ENCODE measurements at places on chromosomes 16 and 17.

DNA sequence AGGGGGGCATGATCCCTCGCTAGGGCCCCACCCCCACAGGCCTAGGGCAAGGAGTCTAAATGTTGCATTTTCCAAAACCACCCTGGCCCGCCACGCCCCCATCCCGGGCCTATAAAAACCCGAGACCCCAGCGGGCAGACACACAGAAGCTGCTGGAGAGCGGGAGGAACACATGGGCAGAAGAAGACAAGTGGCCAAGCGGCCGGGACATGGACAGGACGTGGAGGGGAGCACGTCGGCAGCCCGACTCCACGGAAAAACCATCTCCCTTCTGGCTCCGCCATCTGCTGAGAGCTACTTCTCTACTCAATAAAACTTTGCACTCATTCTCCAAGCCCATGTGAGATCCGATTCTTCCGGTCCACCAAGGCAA, 34.1 kb upstream of the ENPP7 start:
- DNase-seq: no peak

GRCh38 chr17:14776791-14777190, 475.9 kb downstream of the HS3ST3B1 start:
- DNase-seq: no peak

GRCh38 chr17:1275962-1276736, 3.3 kb upstream of the TRARG1 start:
- DNase-seq: no peak

- no peak for DNase-seq
These were observed 56.4 kb upstream of the CDC42EP4 start for GRCh38 chr17:73368085-73368631.

GRCh38 chr16:72785171-72785570, 262.8 kb downstream of the ZFHX3 start:
- DNase-seq: no peak

DNA sequence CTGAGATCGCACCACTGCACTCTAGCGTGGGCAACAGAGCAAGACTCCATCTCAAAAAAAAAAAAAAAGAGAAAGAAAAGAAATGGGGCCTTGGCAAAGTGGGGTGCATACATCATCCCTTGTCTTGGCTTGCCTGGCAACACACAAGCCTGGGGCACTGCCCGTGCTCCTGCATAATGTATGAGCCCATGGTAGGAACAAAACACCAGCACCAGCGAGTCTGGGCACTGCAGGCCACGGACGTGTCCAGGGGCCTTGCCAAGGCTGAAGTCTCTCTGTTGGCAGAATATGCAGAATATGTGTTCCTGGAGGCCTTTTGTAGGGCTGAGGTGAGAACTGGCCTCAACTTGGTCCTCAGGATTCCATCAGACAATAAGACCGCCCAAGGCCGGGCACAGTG, 15.7 kb upstream of the ALDOA start:
- DNase-seq: no peak

DNA sequence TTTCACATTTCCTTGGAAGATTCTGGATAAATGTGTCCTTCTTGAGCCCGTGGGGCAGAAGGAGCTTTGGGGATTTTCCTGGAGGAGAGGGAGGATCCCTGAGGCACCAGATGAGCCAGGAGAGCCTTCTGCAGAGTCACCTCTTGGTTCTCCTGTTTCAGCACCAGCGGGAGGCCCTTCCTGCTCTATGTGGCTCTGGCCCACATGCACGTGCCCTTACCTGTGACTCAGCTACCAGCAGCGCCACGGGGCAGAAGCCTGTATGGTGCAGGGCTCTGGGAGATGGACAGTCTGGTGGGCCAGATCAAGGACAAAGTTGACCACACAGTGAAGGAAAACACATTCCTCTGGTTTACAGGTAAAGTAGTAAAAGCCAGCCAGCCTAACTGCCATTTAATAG, 77.1 kb downstream of the ARSG start:
- no peak for DNase-seq

- no peak for DNase-seq
These were observed 31.1 kb downstream of the SPECC1 start for GRCh38 chr17:20040216-20040615.

DNA sequence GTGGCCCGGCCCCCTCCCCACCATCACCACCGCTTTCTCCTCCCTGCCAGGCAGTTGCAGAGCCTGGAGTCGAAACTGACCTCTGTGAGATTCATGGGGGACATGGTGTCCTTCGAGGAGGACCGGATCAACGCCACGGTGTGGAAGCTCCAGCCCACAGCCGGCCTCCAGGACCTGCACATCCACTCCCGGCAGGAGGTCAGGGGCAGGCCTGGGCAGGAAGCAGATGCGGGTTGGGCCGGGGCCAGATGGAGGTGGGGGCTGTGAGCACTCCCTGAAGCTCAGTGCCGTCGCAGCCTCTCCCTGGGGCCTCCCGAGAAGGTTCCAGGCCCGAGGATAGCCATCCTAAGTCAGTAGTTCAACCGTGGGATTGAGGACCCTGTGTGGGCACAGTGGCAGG, 14.2 kb upstream of the ADGRG3 start:
- DNase-seq: no peak

DNA sequence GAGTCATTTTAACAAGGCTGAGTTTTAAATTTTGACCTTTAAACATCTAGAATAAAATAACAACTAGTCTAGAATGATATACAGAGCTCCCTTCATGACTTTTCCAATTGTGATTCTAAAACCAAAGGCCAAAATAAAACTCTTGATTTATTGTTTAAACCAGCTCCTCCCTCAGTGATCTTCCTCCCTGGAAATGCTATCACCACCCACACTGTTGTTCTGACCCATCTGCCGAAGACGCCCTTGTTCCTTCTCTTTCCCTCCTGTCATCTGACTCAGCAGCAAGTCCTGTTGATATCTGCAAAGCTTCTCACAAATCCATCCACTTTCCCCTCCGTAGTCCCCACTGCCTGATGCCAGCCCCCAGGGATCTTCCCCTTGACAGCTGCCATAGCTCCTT, 231.6 kb upstream of the DYNLRB2 start:
- no peak for DNase-seq

DNA sequence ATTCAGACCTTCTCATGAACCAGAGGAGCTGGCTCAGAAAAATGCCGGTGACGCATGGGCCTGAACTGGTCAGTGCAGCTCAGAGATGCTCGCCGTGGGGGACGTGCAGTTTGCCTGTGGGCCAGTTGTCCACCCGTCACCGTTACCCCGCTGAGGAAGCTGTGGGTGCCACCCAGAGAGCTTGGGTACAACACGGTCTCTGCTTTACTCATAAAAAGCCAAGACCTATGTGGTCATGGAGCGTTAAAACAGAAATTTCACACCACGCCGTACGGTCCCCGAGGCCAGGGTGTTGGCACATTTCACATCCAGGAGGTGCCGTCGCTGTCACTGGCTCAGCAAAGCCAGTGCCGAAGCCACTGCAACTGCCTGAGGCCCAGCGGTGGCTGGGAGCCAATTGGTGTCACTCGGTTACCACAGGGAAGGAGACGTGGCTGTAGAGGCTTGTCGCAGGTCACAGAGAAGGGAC, 120.9 kb downstream of the METRNL start:
- DNase-seq: no peak

DNA sequence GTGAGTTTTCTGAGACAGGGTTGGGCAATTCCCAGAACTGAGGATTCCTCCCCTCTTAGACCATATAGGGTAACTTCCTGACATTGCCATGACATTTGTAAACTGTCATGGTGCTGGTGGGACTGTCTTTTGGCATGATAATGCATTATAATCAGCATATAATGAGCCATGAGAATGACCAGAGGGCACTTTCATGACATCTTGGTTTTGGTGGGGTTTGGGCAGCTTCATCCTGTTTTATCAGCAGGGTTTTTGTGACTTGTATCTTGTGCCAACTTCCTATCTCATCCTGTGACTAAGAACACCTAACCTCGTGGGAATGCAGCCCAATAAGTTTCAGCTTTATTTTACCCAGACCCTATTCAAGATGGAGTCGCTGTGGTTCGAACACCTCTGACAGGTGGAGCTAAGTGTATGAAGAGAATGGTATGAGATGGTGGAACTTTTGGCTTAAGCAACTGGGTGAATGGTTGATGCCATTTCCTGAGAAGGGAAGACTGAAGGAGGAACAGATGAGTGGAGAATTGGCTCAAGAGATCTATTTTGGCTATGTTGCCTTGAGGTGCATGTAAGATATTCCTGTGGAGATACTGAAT, 217.3 kb downstream of the RAB11FIP4 start:
- no peak for DNase-seq

DNA sequence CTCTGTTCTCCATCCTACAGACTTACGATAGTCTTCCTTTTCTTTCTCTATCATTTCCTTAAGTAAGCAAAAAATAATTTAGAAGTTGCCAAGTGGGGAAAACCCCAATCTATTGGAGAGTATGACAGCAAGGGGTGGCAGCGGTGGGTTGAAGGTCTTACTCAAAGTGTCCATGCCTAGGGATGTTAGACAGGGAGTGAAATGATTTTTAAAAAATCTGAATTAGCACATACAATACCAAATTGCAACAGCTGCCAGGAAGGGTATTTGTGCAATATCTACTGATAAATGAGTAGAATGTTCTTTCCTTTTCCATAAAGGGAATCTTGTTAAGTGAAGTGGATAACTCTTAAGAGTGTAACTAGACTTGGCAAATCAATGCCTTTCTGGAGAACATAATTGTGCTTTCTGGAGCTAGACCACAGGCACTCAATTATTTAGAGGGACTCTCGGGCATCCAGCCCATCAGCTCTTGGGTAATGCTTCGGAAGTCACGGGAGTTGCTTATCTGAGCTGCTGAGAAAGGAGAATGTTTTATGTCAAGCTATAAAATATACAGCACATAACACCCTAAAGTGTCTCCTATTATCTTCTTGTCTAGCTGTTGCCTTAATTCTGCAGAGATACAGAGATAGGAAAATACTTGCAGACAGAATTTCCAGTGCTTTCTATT, 151.5 kb downstream of the KCNJ2 start:
- no peak for DNase-seq

- DNase-seq: no peak
These were observed 3.2 kb downstream of the KIFC3 start for GRCh38 chr16:57798953-57799599.

GRCh38 chr16:14490235-14490634, 139.8 kb downstream of the PARN start:
- DNase-seq: no peak

GRCh38 chr16:21302454-21302853, 24.4 kb upstream of the CRYM start:
- peak; percentile 18 for DNase-seq

- DNase-seq: no peak
These were observed 4.7 kb downstream of the ZNF764 start for GRCh38 chr16:30553393-30553899.

- no peak for DNase-seq
These were observed 76.5 kb upstream of the ATF7IP2 start for GRCh38 chr16:10309271-10309932.

DNA sequence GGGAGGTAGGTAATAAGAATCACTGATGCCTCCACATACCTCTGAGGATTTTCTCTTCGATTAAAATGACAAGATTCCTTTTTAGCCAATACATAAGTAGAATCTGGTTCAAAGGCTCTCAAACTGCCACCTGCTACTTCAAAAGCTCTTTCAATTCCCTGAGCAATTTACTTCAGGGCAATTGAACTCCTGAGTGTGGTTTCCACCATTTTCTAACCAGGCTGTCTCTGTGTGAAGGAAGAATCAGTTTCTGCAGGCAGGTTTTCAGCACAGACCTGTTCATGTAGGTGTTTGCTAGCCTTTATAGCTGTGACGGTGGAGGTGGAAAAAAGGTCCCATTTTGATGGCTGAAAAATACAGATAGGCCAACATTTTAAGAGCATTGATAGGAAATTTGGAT, 18.2 kb upstream of the HS3ST3B1 start:
- DNase-seq: no peak

DNA sequence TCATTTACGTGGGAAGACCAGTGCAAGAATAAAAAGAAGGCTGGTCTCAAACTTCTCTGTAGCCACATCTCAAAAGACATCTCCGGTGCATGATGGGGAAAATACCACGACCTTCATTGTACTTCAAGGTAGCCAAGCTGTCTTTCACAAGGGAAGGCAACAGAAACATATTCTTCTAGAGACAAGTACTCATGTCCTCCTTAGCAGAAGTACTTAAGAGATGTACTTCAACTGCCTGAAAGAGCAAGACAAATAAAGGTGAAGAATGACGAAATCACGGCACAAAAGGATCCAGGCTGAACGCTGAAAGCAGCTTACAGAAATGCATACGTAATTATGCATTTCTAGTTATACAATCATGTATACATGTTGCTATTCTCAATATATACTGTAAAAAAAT, 124.1 kb upstream of the RCVRN start:
- no peak for DNase-seq

DNA sequence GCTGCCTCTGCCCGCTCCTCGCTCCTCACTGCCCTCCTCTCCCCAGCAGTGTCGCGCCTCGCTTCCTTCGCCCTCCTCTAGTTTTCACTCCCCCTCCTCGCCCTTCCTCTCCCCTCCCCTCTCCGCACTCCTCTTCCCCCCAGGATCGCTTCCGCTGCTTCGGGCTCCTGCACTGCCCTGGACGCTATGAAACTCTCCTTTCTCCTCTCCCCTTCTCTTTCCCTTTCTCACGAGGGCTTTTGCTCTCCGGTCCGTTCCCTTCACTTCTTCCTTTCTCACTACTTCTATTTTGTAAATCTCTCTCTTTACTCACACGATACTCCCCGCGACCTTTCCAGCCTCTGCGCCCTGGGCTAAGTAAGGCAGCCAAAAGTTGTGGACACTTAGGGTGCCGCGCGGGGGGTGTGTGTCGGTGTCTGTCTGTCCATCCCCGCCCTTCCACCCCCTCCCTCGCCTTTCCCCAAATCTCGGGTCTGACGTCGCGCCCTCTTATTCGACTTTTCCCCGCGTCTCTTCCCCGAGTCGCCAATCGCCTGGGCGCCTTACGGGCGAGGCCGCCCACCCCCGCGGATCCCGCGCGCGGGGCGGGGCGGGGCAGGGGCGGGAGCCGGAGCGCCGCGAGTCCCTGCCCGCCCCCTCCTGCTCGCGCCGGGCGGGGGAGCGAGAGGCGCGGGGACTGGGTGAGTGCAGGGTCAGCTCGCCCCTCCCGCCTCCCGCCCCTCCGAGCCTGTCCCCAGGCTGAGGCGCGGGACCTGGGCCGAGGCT, at the start of gene IRX3:
IRX3 (minus strand) TSS at position 422 of the 765 bp plus-strand sequence. CDS start 737 bp downstream, outside the sequence.
- DNase-seq: peak; percentile 87

DNA sequence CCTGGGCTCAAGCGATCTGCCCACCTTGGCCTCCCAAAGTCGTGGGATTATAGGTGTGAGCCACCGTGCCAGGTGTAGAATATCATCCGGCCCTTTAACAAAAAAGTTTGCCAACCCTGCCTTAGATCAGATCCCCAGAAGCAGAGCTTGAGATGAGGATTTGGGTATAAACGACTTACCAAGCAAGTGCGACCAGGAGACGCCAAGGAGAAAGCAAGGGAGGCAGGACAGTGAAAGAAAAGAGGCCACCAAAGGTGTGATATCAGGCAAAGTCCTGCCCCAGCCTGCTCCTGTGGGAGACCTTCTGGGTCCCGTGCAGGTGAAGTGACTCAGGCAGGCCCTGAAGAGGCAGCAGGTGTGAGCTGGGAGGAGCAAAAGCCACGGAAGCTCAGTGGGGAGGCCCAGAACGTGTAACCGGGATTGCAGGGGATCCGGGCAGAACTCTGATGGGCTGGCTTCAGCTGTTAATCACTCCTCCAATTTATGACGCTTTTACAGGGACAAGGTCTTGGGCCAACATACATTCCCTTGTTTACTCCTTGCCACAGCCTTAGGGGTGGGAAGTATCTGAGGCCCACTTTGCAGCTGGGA, 14.1 kb upstream of the CALB2 start:
- DNase-seq: no peak

Measured in HS-5 (cell line).